ENCODE measurements at places on chromosomes 7 and 10. TPM values are rescaled to one million over a fixed set of nuclear protein-coding genes. Genes with fewer than 3 reads are reported as not detected.

GRCh38 chr10:112027731-112028280 is 155.8 kb downstream of the GPAM start:
- no peak for DNase-seq
- H3K36me3 ChIP-seq: no peaks in the 10 kb centered on the region
- H3K4me1 ChIP-seq: no peaks in the 10 kb centered on the region
- no peak overlapping the region for H3K4me3 ChIP-seq
- H3K27me3 ChIP-seq: no peaks in the 10 kb centered on the region

GRCh38 chr10:131978366-131978765 is 3.4 kb downstream of the BNIP3 start:
- DNase-seq: no peak
- H3K4me1 ChIP-seq: peaks cover 53% of the 10 kb centered on the region

HPSE2 gene
- total RNA-seq: 0.47 TPM

SPAM1 gene
- total RNA-seq: not detected

- no peaks in the 10 kb centered on the region for H3K27me3 ChIP-seq
- H3K4me1 ChIP-seq: no peaks in the 10 kb centered on the region
- no peaks in the 10 kb centered on the region for H3K36me3 ChIP-seq
- H3K4me3 ChIP-seq: no peak overlapping the region
Observed at GRCh38 chr7:46511442-46512215, 590.6 kb upstream of the IGFBP3 start.

CCDC146 gene
- total RNA-seq: 5.7 TPM

DNA sequence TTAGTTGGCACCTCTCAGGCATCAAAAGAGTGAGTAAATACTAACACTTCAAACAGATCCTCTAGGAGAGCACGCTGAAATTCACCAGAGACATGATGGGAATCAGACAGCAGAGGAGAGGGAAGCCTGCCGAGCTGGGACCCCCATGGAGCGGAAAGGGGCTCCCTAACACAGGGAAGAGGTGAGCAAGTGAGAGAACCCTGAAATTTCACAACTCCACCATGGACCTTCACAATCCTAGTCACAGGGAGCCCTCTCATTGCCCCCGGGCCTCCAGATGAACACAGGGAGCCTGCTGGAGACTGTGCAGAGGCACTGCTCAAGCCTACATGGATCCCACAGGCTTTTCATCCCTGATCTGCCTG is 59.2 kb upstream of the ANTXRL start:
- peaks cover 8% of the 10 kb centered on the region for H3K27me3 ChIP-seq
- H3K27ac ChIP-seq: no peak overlapping the region
- DNase-seq: no peak
- no peaks in the 10 kb centered on the region for H3K4me1 ChIP-seq

MBL2 gene
- not detected for total RNA-seq

DNA sequence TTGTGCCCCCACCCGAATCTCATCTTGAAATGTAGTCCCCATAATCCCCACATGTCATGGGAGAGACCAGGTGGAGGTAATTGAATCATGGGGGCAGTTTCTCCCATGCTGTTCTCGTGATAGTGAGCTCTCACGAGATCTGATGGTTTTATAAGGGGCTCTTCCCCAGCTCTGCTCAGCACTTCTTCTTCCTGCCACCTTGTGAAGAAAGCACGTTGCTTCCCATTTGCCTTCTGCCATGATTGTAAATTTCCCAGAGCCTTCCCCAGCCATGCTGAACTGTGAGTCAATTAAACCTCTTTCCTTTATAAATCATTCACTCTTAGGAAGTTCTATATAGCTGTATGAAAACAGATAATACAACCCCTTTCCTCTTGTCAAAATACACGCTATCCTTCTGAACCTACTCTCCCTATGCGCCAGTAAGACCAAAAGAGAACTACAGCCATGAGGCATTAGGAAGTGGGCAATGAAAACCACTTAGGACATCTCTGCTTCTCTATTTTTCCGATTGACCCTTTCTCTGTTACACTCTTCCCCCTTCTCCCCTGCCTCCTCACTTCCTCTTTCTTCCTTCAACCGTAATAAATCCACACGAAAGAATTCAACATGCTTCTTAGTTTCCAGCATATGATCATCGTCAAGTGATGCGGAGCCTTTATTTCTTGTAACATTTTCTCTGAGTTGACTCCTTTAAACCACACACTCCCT is 101.2 kb upstream of the WDR11 start:
- no peaks in the 10 kb centered on the region for H3K36me3 ChIP-seq
- no peaks in the 10 kb centered on the region for H3K27me3 ChIP-seq
- no peak overlapping the region for H3K4me3 ChIP-seq
- H3K27ac ChIP-seq: no peak overlapping the region
- no peak for DNase-seq
- H3K4me1 ChIP-seq: no peaks in the 10 kb centered on the region

- no peaks in the 10 kb centered on the region for H3K36me3 ChIP-seq
- H3K27me3 ChIP-seq: peaks cover 8% of the 10 kb centered on the region
- H3K4me1 ChIP-seq: no peaks in the 10 kb centered on the region
- no peak overlapping the region for H3K27ac ChIP-seq
- no peak overlapping the region for H3K4me3 ChIP-seq
Observed at GRCh38 chr10:131277969-131278368, 33.6 kb downstream of the TCERG1L start.

NEUROD6 gene
- not detected for total RNA-seq

- DNase-seq: no peak
- H3K27me3 ChIP-seq: peaks cover 22% of the 10 kb centered on the region
- H3K27ac ChIP-seq: no peak overlapping the region
- H3K4me1 ChIP-seq: no peaks in the 10 kb centered on the region
- H3K36me3 ChIP-seq: no peaks in the 10 kb centered on the region
Observed at GRCh38 chr10:133129859-133130495, 30.0 kb upstream of the KNDC1 start.

GRCh38 chr10:105837951-105838350 is 1196.9 kb downstream of the SORCS3 start:
- H3K27ac ChIP-seq: no peak overlapping the region
- no peaks in the 10 kb centered on the region for H3K4me1 ChIP-seq
- no peak overlapping the region for H3K4me3 ChIP-seq
- no peaks in the 10 kb centered on the region for H3K36me3 ChIP-seq
- no peak for DNase-seq
- H3K27me3 ChIP-seq: no peaks in the 10 kb centered on the region

DEPP1 gene
- total RNA-seq: 116 TPM

DNA sequence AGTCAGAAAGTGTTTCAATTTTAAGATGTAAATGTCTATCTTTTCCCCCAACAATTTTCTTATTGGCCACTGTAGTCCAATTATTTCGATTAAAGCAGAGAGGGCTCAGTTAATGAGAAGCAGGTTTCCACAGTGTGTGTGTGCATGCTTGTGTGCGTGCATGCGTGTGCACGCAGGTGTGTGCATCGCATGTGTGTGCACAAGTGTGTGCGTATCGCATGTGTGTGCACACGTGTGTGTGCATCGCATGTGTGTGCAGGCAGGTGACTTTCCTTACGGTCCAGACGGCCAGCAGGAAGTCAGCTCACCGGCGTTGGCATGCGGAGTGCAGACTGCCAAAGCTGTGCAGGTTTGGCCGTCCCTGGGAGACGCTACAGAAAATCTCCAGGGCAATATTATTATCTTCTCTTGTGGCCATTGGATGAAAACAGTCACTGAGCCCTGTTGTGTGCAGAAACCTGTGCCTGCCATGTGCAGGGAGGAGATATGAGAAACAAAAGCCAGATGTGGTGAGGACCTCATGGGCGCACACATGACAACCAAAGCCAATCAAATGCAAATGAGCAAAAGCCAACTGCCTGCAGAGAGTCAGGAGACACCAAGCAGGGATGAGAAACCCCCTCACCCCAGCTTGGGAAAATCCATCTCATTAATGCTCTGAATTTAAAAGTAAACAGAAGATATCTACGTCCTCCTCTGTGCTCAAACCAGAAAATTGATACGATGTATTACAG is 70.4 kb downstream of the C10orf90 start:
- no peak for DNase-seq
- no peak overlapping the region for H3K27ac ChIP-seq
- H3K36me3 ChIP-seq: no peaks in the 10 kb centered on the region
- H3K4me1 ChIP-seq: no peaks in the 10 kb centered on the region
- H3K27me3 ChIP-seq: no peaks in the 10 kb centered on the region
- H3K4me3 ChIP-seq: no peak overlapping the region

GRCh38 chr7:28697913-28698563 is 260.1 kb downstream of the TRIL start:
- H3K27me3 ChIP-seq: no peaks in the 10 kb centered on the region
- H3K27ac ChIP-seq: no peak overlapping the region
- DNase-seq: no peak
- no peaks in the 10 kb centered on the region for H3K4me1 ChIP-seq
- no peaks in the 10 kb centered on the region for H3K36me3 ChIP-seq
- no peak overlapping the region for H3K4me3 ChIP-seq

DNA sequence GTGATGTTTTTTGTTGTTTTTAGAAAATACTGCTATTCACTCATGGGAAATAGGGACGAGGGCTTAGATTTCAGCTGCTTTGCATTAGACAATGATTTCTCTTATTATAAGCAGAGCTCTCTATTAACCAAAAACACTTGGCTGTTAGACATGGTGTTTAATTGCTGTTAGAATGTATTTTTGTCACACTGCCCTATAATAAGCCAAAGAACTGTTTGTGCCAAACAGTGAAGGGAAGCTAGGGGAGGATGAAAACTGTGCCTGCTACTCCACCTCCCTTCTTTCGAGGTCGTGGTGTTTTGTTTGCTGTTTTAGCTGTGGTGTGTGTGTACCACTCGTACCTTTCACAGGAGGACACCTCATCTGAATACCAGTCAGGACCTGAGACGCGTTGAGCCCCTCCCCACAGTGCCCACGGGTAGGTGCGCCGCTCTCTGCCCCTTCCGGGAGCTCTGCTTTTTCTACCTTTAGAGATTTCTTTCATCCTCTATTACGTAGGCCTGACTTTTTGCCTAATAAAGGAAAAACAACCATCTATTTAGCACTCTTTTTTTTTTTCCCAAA is 57.9 kb downstream of the CUX1 start:
- H3K4me1 ChIP-seq: peaks cover 11% of the 10 kb centered on the region
- H3K36me3 ChIP-seq: no peaks in the 10 kb centered on the region
- no peak overlapping the region for H3K4me3 ChIP-seq
- DNase-seq: no peak
- H3K27me3 ChIP-seq: no peaks in the 10 kb centered on the region
- no peak overlapping the region for H3K27ac ChIP-seq

DNA sequence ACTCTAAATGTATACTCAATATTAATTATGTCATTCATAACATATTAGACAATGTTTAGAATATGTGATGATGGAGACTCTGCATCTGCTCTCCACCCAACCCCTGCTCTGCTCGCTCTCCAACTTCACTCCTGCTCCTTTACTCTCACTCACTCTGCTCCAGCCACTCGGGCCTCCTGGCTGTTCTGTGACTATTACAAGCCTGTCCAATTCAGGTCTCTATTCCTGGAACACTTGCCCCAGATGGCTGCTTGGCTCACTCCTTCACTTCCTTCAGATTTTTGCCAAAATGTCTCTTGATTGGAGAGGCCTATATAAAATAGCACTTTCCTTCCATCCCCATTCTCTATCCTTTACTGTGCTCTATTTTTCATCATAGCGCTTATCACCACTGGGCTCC is 84.8 kb downstream of the HBP1 start:
- no peaks in the 10 kb centered on the region for H3K27me3 ChIP-seq
- no peak overlapping the region for H3K4me3 ChIP-seq
- no peak overlapping the region for H3K27ac ChIP-seq
- no peak for DNase-seq
- no peaks in the 10 kb centered on the region for H3K4me1 ChIP-seq

CPVL gene
- 24.1 TPM for total RNA-seq

- no peaks in the 10 kb centered on the region for H3K27me3 ChIP-seq
- H3K36me3 ChIP-seq: no peaks in the 10 kb centered on the region
- no peak for DNase-seq
- H3K4me1 ChIP-seq: no peaks in the 10 kb centered on the region
- no peak overlapping the region for H3K27ac ChIP-seq
- no peak overlapping the region for H3K4me3 ChIP-seq
Observed at GRCh38 chr7:111202321-111202720, 111.4 kb downstream of the LRRN3 start.

- H3K27ac ChIP-seq: no peak overlapping the region
- no peak overlapping the region for H3K4me3 ChIP-seq
- peaks cover 13% of the 10 kb centered on the region for H3K4me1 ChIP-seq
- no peaks in the 10 kb centered on the region for H3K36me3 ChIP-seq
- H3K27me3 ChIP-seq: no peaks in the 10 kb centered on the region
- DNase-seq: no peak
Observed at GRCh38 chr10:51204066-51204465, 129.8 kb downstream of the PRKG1 start.

ABCC2 gene
- 2.2 TPM for total RNA-seq

ADRA2A gene
- total RNA-seq: 1.1 TPM

DOCK1 gene
- 83.4 TPM for total RNA-seq

- no peak for DNase-seq
- no peaks in the 10 kb centered on the region for H3K36me3 ChIP-seq
- H3K27me3 ChIP-seq: no peaks in the 10 kb centered on the region
- peaks cover 7% of the 10 kb centered on the region for H3K4me1 ChIP-seq
Observed at GRCh38 chr10:13528875-13529713, at the start of gene BEND7. TSS of gene BEND7 (minus strand) at chr10:13529014. CDS start at chr10:13528533, 481 bp downstream.

ATG9B gene
- total RNA-seq: 45.2 TPM

WASL gene
- total RNA-seq: 30.9 TPM

JAKMIP3 gene
- total RNA-seq: not detected

DNA sequence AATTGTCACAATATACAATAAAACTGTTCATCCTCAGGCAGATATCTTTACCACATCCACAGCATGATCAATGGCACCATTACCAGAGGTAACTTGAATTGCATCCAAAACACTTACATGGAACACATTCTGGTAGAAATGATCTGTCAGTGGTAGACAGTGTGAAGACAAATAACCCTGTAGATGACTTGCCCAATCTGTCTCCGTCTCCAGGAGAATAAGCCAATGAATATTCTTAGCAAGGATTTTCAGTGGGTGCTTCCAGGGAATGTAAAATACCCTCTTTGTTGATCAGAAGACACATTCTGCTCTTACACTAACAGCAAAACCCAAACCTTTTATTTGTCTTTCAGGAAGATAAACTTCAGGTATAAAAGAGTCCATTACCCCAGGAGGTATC is 43.8 kb downstream of the VWC2 start:
- no peak for DNase-seq
- no peaks in the 10 kb centered on the region for H3K36me3 ChIP-seq
- H3K4me3 ChIP-seq: no peak overlapping the region
- no peaks in the 10 kb centered on the region for H3K27me3 ChIP-seq
- H3K27ac ChIP-seq: no peak overlapping the region

DNA sequence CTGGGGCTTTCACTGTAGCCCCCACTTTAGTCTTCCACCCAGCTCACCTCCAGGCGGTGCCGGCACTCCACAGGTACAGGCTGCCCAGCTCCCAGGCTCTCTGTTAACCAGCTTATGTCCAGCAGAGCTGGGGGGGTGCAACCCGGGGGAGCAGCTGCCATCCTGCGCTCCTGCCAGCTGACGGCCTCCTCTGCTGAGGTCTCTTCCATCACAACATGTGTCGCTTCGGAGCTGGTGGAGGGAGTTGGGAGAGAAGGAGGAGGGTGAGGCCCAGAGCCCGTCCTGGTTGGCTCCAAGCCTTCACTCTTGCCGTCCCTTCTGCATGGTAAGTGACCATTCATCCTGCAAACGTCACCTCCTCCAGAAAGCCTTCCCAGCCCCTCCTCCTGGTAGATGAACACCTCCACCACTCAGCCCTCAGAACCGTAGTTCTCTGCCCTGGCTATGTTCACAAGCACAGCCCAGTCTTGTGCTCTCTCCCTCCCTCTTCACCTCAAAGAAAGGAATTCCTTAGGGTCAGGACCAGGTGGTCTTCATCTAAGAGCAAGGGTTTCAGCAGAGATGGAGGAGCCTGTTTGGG is 1.6 kb downstream of the POLM start:
- peaks cover 6% of the 10 kb centered on the region for H3K4me1 ChIP-seq
- DNase-seq: no peak
- H3K36me3 ChIP-seq: peaks cover 51% of the 10 kb centered on the region
- no peaks in the 10 kb centered on the region for H3K27me3 ChIP-seq
- H3K4me3 ChIP-seq: no peak overlapping the region
- peak overlapping the region; percentile 61 for H3K27ac ChIP-seq

- peaks cover 94% of the 10 kb centered on the region for H3K4me1 ChIP-seq
- H3K27ac ChIP-seq: peak overlapping the region; percentile 75
- H3K4me3 ChIP-seq: peak overlapping the region; percentile 26
Observed at GRCh38 chr10:88999625-89000024, 9.0 kb downstream of the FAS start.
